Activated CD4-positive, alpha-beta T cell treated with anti-CD3 and anti-CD28 coated beads for 24 hours (primary cell): ENCODE measurements at places on chromosomes 7 and 10.

DNA sequence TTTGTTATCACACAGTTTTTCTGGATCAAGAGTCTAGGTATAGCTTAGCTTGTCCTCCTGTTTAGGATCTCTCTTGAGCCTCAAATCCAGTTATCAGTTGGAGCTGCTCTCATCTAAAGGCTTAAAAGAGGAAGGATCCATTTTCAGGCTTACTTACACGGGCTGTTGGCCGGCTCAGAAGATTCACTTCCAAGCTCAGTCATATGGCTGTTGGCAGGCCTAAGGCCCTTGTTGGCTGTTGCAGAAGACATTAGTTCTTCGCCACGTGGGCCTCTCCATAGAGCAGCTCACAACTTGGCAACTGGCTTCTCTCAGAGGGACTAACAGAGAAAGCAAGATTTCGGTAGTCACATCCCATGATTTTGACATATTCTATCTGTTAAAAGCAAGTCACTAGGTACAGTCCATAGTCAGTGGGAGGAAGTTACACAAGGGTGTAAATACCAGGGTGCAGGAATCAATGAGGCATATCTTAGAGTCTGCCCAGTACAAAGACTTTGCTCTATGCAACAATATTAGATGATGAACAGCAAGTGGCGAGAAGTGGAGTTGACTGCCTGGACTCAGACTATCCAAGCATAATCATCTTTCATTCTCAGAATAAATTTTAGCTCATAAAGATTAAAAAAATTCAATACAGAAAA lies 280.1 kb upstream of the MBL2 start:
- no peak for DNase-seq

GRCh38 chr10:71087622-71088021 lies 124.7 kb upstream of the UNC5B start:
- DNase-seq: no peak

DNA sequence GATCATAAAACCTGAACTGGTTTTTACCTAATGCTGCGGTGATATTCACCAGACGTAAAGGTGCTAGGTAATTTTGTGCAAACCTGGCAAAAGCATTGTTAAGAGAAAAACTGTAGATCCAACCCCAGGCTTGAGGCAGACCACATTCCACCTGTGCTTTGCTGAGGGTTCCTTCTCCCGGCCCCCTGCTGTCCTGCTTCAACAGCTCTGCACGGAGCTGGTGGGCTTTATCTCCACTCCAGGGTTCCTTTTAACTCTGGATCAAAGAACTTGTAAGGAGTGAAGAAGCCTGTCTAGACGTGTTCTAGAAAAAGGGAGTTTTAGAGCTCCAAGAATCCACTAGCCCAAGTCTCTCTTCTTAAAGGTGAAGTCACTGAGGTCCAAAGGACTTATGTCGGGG lies 87.5 kb upstream of the NMT2 start:
- no peak for DNase-seq

GRCh38 chr7:108007762-108008161 lies 4.8 kb upstream of the LAMB1 start:
- DNase-seq: no peak
